ENCODE measurements at places on chromosomes 5 and 9. TPM values are rescaled to one million over a fixed set of nuclear protein-coding genes. Genes with fewer than 3 reads are reported as not detected.
A peak's percentile ranks its signal among the peaks of the same experiment; 100 is the strongest.

The FOXD4L3 gene
- not detected for total RNA-seq

The SLC45A2 gene
- 0.32 TPM for total RNA-seq

The HSPA9 gene
- 196 TPM for total RNA-seq

The RRAGA gene
- 71.2 TPM for total RNA-seq

GRCh38 chr5:22938362-22938761 lies 85.2 kb upstream of the CDH12 start:
- DNase-seq, result no peak

GRCh38 chr5:133824661-133825254 lies 143.7 kb downstream of the C5orf15 start:
- DNase-seq, result no peak

- no peak for DNase-seq
Observed at GRCh38 chr5:157956271-157956885, 97.4 kb upstream of the CLINT1 start.

DNA sequence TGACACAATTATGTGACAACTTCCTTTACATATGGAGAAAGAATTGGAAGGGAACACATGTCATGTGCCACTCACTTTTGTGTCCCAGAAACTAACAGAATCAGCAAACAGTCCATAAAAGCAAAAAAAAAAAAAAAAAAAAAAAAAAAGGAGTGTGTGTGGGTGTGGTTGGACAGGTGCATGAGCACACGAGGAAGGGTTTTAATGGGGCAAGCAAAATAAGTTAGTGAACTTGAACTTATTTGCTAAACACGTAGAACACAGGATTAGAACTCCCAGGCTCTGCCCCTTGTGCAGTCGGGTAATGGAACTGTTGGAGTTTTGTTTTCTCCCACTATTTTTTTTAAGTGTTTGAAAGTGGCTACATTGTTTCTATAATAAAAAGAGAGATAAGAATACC lies 74.8 kb upstream of the PJA2 start:
- DNase-seq, result no peak

The SMIM33 gene
- total RNA-seq, result 3.4 TPM

GRCh38 chr5:13860146-13860545 lies 84.3 kb downstream of the DNAH5 start:
- DNase-seq, result no peak

DNA sequence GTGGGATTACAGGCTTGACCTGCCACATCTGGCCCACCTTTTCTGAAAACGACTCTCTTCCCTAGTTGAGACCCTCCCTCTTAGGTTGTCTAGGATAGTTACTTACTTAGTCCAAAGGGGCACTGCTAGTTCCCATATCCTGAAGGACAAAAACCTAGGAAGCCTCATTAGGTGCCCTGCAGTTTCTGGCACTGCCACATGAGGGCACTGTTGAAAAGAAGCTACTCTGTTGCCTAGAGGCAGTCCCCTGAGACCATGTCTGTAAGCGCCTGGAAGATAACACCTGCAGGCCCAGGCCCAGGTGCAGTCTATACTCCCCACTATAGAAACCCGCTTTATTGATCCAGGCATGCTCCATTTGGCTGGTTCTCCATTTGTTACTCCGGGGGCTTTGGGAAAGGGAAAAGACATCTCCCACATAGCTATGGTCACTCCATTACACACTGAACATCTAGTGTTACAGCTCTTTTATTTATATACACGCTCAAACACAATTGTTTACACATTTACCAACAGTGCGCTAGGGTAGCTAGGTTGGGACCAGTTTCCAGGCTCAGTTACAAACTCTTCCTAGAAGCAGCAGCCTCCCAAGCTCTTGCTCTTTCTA lies 73.4 kb upstream of the PPARGC1B start:
- peak; percentile 85 for DNase-seq

GRCh38 chr5:5306696-5307095 lies 115.8 kb upstream of the ICE1 start:
- no peak for DNase-seq

DNA sequence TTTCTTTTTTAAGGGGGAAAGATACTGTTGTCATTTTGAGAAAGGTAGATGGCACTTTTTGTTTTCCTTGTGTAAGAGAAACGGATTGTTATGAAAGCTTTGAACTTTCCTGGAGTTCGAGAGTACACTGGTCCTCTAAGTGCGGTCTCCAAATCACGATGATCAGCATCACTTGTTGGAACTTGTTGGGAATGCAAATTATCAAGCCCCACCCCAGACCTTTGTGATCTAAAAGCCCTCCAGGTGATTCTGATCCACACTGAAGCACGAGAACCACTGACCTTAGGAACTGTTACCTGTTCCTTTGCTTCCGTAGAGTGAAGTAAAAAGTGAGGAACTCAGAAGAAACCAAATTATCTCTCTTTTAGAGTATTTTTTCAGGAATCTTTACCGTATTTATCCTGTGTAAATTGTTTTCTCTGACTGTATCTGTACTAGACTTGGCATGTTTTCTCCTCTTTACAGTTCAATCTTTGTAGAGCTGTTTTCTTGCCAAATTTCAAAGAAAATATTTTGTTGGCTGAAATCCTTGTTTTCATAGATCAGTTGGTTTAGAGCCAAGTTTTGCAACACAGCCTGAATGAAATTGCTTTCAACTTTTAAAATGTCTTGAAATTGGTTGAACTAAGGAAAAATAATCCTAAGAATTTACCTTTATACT lies 4.0 kb downstream of the MAT2B start:
- DNase-seq, result peak; percentile 52

GRCh38 chr5:160769301-160769700 lies 82.7 kb downstream of the ATP10B start:
- peak; percentile 84 for DNase-seq

DNA sequence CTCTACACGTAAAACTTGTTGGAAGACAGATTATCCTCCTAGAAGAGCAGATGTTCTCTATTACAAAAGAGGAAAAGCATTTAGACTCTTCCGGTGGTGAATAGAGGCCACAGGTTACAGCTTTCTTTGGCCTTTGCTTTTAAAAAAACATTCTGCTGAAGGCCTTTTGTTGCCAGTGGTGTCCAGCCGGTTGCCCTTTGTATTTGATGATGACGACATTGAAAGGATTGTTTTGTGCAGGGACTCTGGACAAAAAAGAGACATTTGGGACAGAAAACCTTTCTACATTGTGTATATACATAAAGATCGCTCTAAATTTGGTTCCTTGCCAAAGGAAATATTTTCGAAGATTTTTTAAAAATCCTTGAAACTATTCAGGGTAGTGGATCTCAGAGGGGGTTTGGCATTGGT lies 180.3 kb downstream of the C9orf152 start:
- no peak for DNase-seq

The PCDHGB6 gene
- 1.0 TPM for total RNA-seq

The ZDHHC11B gene
- 1.4 TPM for total RNA-seq

DNA sequence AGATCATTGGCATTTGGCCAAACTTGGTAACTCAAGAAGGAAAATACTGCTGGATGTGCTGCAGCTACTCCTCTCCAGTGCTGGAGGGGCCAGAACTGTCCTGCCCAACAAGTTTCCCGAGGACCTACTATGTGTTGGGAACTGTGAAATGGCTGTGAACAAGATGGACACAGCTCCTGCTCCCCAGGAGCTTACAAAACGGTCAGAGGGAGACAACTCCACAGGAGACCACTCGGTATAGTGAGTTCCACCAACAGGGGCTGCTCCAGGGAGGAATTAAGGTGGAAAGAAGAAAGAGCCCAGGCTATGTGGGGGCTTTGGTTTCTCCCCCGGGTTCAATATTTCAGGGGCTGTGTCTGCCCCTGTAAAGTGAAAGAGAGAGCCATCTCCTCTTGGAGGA lies 78.8 kb downstream of the GNA14 start:
- no peak for DNase-seq

The ZNF79 gene
- 5.8 TPM for total RNA-seq

DNA sequence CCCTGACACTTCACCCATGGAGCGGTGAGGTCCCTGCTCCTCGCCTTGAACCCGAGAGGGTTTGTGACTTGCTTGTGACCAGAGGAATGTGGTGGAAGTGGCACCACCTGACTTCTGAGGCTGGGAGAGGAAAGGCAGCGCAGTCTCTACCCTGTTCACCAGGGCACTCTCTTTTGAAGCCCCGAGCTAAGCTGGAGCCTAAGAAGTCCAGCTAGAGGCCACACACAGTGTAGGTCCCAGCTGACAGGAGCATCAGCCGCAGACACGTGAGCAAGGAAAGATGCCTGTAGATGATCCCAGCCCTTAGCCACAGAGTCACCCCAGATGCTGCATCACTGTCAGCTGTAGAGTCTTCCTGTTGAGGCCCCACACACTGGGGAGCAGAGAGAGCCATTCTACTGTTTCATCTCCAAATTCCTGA lies 1.7 kb upstream of the ANGPTL2 start:
- DNase-seq, result no peak

GRCh38 chr9:18717759-18718158 lies 243.8 kb downstream of the ADAMTSL1 start:
- no peak for DNase-seq

The CNTFR gene
- 1.8 TPM for total RNA-seq

- no peak for DNase-seq
Observed at GRCh38 chr9:91144769-91145168, 216.9 kb downstream of the AUH start.

GRCh38 chr9:72622186-72622585 lies 100.8 kb downstream of the TMC1 start:
- DNase-seq, result no peak

DNA sequence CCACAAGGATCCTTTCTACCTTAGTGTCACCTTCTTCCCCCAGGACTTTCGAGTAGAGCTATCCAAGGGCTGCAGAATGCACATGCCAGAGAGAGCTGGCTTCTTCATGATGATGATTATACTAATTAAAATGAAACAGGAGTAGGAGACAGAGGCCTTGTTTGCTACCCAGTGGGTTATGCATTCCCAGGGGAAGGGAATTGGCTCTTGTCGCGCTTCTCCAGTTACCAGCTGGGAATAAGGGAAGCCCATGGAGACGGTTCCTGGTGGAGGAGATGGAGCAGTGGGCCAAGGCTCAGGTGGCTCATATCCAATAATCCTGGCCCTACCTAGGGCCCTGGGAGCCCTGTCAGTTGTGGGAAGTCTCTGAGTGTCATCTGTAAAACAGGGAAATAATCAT lies 65.1 kb downstream of the WWC1 start:
- DNase-seq, result no peak

The IFNE gene
- not detected for total RNA-seq

GRCh38 chr9:109035684-109036423 lies 22.6 kb upstream of the CTNNAL1 start:
- no peak for DNase-seq

All from colonic mucosa (tissue), 4 donors.